ENCODE measurements at places on chromosomes 2 and 18. TPM values are rescaled to one million over a fixed set of nuclear protein-coding genes. Genes with fewer than 3 reads are reported as not detected.
A peak's percentile ranks its signal among the peaks of the same experiment; 100 is the strongest.

GRCh38 chr2:177641331-177641730 is 248.8 kb downstream of the AGPS start:
- DNase-seq: no peak

The PASK gene
- total RNA-seq: 5.5 TPM

- peak; percentile 45 for DNase-seq
These were observed 53.7 kb downstream of the EPHA4 start for GRCh38 chr2:221518201-221518934.

- no peak for DNase-seq
These were observed 147.9 kb upstream of the ACAA2 start for GRCh38 chr18:49961271-49961670.

The SLC5A7 gene
- not detected for total RNA-seq

- DNase-seq: no peak
These were observed 69.3 kb upstream of the RGPD5 start for GRCh38 chr2:109724533-109725460.

The RAMP1 gene
- not detected for total RNA-seq

DNA sequence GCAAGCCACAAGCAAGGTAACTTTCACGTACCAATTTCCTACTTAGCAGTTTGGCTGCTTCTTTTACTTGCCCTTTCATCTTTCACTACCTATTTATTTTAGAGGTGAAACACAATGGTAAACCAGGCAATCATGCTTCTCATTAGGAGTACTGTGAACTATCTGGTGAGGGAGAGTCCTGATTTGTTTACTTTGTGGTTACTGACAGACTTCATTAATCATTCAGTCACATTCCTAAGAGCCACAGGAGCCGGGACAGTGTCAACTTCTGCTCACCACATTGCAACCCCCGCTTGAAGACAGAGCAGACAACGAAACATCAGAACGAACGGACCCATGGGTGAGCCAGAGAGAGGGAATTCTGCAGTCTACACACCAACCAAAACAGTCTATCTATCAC is 28.8 kb downstream of the TUBB6 start:
- no peak for DNase-seq

The LINC00305 gene
- total RNA-seq: not detected
